ENCODE measurements at places on chromosomes 12 and 14.
A peak's percentile ranks its signal among the peaks of the same experiment; 100 is the strongest.

GRCh38 chr12:17151917-17152316 is 546.0 kb upstream of the LMO3 start:
- DNase-seq, result no peak

GRCh38 chr14:80124794-80125193 is 86.5 kb downstream of the DIO2 start:
- no peak for DNase-seq

DNA sequence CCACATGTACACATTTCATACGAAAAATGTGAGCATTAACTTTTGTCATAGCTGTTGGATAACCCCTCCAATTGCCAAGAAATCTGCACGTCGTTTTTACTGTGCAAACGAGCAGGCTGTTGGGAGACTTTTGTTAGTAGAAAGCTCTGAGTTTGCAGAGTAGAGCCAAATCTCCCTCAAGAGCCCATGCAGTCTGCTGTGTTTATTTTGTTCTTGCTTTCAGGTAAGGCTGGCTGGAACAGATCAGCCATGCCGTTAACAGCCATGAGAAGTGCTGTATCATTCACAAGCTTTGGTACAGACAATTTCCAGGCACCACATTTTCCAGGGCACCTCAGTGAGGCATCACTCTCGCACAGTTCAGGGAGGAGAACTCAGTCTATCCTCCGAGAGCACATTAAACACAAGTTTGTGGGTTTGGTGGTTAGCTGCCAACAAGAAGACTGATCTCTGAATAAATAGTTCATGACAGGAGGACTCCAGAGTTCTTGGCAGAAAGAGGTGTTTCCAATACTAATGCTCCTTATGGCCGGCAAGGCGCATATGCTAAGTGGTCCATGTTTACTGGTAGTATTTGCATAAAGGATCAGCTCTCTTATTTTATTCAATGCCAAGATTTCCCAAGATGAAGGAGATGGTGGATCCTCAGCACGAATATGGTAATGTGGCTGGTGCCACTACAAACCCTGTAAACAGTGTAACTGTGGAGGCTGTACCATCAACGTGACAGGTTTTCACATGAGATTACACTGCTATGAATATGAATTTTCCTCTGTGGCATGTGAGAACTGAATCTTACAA is 30.3 kb upstream of the PELI2 start:
- DNase-seq, result no peak

DNA sequence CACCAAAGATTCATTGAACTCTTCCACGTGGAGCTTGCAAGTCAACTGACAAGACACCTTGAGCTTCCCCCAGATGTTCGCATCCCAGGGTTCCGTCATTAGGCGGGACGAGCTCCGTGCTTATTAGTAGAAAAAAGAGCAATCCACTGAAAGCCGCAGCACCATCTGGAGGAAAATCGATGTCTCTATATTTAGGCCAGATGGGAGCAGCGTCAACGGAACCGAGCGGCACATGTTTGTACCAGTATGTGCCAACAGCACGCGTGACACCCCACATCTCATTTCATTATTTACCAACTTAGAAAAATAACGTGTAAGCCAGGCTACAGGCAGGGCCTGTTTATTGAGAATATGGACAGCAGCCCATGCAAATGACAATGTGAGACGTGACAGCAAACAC is 45.8 kb upstream of the TMEM132D start:
- no peak for DNase-seq

DNA sequence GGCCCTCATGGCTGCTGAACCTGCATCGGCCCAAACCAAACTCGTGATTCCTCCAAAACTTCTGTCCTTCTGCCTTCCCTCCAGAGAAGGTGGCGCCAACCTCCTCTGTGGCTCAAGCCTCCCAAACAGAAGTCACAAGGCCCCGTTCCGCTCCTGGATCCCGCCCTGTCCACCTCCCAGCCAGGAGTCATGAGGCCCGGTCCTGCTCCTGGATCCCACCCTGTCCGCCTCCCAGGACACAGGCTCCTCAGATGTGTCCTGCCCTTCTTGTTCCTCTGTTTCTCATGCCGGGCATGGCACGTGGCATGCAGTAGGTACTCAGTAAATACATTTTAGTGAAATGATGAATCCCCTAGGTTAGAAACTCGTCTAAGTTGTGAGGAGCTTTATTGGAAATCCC is 94.2 kb upstream of the SFSWAP start:
- no peak for DNase-seq

GRCh38 chr14:92948647-92949046 is 25.7 kb downstream of the CHGA start:
- DNase-seq, result no peak

- no peak for DNase-seq
Measured at GRCh38 chr12:64160021-64160710, 61.9 kb downstream of the KICS2 start.

- no peak for DNase-seq
Measured at GRCh38 chr14:50882932-50883826, 11.3 kb downstream of the ABHD12B start.

DNA sequence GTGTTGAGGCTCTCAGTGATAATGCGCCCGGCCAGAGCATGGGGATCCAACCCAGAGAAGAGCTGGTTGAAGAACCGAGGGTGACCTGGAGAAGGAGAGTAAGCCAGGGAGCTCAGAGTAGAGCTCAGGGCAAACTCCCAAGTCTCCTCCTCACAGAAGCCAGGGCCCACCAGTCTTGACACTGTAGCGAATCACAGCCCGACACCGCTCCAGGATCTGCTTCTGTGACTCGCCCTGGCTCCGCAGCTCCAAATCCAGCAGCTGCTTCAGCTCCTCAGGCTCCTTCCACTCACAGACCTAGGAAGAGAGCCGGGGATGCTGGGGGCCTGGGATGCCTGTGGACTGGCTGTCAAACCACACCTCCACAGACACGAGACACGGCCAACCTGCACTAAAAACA is 8.2 kb upstream of the ZNF740 start:
- no peak for DNase-seq

GRCh38 chr12:86950043-86950442 is 693.9 kb upstream of the MGAT4C start:
- DNase-seq, result no peak

DNA sequence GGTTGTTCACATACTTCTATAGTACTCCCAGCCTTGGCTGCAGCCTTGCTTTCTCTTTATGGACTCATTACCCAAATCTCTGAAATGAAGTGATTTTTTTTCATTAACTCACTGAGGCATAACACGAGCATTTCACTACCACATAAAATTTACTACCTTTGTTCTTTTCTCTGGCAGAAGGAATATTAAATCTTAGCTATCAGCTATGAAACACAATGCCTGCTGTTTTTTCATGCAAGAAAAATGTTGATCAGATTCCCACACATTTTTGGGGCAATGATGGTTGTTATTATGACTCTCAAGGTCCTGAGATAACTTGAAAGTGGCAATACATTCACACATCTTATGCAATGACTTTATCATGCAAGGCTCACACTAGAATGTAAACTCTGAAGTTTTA is 225.3 kb upstream of the ATP2B1 start:
- DNase-seq, result no peak

- no peak for DNase-seq
Measured at GRCh38 chr14:100132903-100133510, 26.4 kb downstream of the DEGS2 start.

DNA sequence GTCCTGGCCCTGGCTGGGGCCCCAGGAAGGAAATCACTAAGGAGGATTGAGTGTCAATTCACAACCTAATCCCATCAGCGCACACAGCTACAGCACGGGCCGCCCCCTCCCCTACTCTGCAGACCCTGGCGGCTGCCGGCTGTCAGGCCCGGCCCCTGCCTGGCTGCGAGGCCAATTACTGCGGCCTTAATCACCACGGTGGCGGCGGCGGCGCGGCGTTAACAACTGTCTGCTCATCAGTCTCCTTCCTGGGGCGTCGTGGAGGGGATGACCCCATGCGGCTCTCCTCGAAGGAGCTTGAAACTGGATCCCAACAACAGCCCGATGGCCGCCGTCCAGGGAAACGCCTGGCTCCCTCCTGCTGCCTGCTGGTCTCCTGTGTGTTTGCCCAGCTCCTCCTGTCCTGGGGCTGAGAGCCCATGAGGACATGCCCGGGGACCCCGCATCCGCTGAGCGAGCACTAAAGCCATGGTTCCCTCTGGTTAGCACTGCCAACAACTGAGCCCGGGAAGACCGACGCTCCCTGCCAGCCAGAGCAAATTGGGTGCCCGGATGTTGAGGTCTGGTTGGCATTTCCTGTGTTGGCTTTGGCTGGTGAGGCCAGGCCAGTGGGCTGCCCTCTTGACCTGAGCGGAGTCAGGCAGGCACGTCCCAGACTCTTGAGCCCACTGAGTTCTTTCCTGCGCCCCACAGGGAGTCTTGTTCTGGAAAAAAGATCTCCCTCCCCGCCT is 21.8 kb upstream of the EIF2B2 start:
- DNase-seq, result no peak

DNA sequence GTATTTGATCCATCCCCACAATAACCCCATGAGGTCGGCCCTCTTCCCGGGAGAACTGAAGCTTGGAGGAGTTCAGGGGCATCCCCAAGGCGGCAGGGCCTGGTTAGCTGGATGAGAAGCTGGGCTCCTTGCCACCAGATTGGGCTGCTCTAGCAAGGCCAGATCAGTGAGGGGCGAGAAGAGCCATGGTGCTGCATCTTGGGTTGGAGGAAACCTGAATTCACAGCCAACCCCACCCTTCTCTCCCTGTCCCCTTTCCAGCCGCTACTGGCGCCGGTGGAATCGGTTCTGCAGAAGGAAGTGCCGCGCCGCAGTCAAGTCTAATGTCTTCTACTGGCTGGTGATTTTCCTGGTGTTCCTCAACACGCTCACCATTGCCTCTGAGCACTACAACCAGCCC is 228.6 kb upstream of the FKBP4 start:
- DNase-seq, result no peak

DNA sequence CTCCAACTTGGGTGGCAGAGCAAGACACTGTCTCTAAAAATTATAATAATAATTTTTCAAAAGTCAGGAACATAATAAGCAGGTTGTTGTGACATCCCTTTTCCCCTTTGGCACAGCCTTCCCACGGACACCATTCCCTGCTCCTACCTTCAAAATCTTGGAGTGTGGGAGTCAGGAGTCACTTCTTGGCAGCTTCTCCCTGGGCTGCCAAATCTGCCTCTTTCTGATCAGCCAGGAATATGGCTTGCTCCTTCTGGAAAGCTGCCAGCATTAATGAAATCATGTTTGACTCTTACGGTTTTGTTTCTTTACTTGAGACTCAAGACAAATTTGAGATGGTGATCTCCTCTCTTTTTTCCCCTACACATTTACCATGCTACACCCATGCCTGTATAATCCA is 391.4 kb upstream of the SYT1 start:
- no peak for DNase-seq

- no peak for DNase-seq
Measured at GRCh38 chr12:70648191-70648590, 11.0 kb upstream of the PTPRB start.

DNA sequence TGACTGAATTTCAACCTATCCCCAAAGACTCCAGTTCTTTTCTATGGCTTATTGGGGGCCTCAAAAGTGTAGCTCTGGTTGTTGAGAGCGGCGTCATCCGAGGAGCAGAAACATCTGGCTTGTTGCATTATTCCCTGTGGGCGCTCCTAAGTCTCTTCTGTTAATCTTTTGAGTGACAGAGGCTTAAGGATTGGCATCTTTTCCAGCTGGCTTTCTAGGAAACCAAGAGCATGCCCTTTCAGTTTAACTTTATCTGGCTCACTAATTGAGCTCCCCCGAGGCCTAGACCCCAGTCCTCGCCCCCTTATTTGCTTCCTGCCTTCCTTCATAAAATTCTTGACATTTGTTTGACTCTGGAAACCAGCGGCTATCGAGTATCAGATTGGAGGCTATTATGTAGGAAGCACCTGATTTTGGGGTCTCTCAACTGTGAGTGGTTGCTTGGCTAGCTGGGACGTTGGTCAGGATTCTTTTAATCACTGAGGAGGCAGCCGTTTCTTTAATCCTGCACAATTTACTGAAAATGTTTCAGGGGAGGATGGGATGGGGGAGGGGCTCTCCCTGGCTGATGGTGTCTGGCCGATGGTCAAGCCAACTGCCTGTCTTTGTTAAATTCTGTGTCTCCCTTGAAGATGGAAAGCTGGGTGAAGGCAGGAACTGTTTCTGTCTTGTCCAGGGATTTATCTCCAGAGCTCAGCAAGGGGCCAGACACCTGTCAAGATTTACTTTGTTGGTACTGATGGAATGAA is 3.1 kb downstream of the SMOC1 start:
- no peak for DNase-seq

- DNase-seq, result no peak
Measured at GRCh38 chr12:7006639-7007038, 11.6 kb downstream of the LPCAT3 start.

- DNase-seq, result no peak
Measured at GRCh38 chr14:37668646-37669045, 73.2 kb downstream of the TTC6 start.

DNA sequence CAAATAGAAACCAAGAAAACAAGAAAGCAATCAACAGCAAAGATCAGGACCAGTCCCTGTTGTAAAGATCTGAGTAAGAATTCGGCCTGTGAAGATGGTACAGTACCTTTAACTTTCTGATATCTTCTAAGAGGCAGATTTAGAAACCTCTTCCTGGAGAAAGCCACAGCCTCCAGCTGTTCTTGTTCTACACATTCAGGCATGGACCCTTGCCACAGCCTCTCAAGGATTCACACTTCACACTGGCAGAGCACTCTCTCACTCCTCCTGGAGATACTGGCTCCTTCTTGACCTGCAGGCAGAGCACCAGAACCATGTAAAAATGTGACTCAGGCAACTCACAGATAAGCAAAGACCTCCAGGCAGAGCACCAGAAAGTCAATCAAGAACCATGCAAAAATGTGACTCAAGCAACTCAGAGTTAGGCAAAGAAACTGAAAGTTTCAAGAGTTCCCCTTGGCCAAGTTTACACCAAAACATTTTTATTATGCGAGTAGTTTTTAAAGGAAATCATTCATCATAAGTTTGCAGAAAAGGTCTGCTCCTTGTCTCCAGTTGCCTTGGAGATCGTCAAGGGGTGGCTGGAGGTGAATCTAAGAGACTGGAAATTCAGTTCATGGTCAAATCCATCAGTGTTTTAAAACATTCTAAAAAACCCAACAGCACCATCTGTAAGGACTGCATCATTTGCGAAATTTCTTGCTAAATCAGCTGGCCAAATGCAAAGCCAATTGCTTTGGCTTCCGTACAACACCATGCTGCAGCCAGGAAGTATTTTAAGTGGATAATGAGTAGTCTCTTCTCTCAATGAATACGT is 119.3 kb upstream of the MDM1 start:
- peak; percentile 53 for DNase-seq

- DNase-seq, result peak; percentile 9
Measured at GRCh38 chr12:56487448-56488040, 417 bp downstream of the GLS2 start.

DNA sequence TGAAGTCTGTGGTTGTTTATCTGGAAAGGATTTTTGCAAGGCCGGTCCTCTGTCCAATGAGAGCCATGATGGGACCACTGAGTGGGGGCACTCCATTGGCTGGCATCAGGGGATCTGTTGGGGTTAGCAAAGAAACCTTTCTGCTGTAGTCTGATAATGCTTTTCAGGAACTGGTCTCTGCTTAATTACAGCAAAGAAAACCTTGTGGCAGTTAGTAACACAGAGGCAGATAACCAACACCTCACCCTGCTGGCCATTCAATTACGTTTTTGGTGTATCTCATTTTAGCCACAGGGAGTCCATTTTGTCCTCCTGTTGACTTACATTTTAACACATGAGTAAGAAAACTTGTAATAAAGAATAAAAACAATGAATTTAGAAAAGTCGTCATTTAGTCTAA is 629.3 kb upstream of the MDGA2 start:
- DNase-seq, result no peak

- no peak for DNase-seq
Measured at GRCh38 chr12:108004319-108004718, 124.8 kb upstream of the WSCD2 start.

All from activated T-helper 1 cell treated with anti-CD3 and anti-CD28 coated beads, Interleukin-12 subunit alpha, Interleukin-12 subunit beta, Interleukin-2, Interleukin-4 antibody, amounts not matched to agents 30 ng/mL and 10 ng/mL and 1 ng/mL, durations not matched to agents 14 hours and 24 hours and 36 hours (primary cell).